Stimulated activated CD4-positive, alpha-beta T cell treated with anti-CD3 and anti-CD28 coated beads, Interleukin-2, amount 100 ng/mL, for 24 hours (primary cell): ENCODE measurements at places on chromosomes 16 and 17.

GRCh38 chr17:31452561-31453110 is 61.2 kb downstream of the RAB11FIP4 start:
- DNase-seq: no peak

DNA sequence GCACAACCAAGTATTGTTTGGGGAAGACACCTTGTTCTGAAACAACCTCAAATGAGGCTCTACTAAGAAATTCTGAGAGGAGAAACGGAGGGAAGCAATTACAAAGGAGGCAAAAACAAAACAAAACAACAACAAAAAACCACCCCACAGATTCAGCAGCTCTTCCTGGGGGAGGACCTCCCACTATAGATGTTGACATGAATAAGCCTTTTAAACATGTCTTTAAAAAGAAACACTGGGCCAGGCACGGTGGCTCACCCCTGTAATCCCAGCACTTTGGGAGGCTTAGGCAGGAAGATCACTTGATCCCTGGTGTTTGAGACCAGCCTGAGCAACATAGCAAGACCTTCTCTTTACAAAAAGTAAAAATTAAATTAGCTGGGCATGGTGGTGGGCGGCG is 22.6 kb upstream of the JPH3 start:
- DNase-seq: no peak

DNA sequence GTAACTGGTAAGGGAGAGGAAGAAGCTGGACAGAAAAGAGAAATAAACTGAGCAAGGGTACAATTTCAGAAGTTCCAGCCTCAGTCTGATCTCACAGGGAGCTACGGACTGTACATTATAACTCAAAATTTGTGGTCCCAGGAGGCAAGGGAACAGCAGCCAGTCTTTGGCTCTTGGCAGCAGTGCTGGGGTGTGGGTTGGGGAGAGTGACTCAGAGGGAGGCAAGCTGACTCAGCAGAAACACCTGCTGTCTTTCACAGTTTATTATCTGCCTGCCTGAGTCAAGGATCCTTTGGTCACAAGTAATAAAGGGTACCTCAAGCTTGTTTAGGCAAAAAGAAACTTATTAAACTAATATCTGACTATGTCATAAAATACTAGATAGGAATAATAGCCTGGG is 73.5 kb upstream of the KIF2B start:
- DNase-seq: no peak

GRCh38 chr16:20621406-20621805 is 45.2 kb upstream of the ACSM2B start:
- no peak for DNase-seq

- DNase-seq: no peak
Observed at GRCh38 chr16:87131061-87131995, 185.9 kb downstream of the C16orf95 start.
